ENCODE measurements at places on chromosomes 13 and 19.

DNA sequence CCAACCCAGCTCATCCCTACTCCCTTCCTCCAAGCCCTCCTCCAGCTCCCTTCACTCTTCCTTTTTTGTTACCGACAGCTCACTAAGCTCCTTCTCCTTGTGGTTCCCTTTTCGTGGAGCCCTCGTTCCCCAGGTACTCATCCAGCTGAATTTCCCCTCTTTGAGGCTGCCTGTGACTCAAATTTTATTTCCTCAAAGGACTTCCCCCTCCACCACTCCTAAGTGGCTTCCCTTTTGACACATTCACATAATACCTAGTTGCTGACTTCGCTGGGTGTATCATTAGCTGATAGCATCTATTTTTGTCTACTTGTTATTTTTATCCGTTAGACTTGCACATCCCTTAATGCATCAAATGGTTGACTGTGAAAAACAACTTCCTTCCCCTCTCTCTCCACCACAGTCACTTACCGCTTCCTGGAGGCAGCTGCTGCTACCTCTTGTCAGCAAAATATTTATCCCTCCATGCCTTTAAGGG, 14.5 kb downstream of the FFAR2 start:
- no peak for DNase-seq

GRCh38 chr13:110047496-110047895, 259.5 kb downstream of the COL4A1 start:
- no peak for DNase-seq

- DNase-seq: peak; percentile 21
Measured at GRCh38 chr19:19110410-19111135, 27.7 kb downstream of the TMEM161A start.

DNA sequence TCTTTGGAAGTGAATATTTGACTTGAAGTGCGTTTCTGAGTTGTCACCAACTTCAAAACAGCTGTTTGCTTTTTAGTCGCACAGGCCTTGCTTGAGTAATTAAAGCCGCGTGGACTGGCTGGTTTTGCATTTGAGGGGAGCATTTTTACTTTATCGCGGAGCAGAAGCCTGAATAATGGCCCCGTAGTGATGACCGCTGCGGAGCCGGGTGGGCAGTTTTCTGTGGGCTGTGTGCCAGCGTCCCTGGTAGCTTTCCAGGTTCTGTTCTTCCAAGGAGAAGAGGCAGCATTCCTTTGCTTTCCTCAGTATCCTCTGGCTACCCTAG, 1.1 kb downstream of the NAA16 start:
- DNase-seq: no peak

DNA sequence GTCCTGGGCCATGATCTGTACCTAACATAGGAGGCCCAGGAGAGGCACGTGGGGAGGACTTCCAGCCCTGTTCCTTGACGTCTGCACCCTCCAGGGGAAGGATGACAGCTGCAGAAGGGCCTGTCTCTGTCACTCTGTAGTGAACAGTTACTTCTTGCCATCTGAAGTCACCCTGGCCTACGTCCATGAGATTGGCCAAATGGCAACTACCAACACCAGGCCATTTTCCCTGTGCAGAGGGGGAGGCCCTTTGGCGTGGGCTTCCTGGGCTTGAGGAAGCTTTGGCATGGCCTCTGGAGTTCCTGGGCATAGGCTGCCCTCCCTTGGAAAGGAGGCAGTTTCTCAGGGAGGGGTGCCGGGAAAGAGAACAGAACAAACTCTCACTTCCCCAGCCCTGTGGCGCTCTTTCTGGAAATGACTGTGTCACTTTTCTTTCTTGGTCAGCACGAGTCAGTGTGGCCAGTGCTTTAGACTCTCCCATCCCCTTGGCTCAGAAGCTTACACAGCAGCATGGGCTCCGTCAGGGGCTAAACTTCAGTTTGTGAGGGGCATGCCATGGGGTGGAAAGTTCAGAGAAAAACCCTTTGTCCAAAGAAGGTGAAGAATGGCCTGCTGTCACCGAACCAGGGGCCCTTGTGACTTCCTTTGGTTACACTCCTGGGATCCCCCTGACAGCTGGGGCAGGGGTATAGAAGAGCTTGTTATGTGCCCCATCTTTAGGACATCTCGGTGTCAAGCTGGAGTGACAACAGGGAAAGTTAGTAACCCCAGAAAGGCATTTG, 5.3 kb downstream of the CARM1 start:
- no peak for DNase-seq

GRCh38 chr13:99382428-99383133, 75.4 kb upstream of the GPR183 start:
- DNase-seq: no peak

DNA sequence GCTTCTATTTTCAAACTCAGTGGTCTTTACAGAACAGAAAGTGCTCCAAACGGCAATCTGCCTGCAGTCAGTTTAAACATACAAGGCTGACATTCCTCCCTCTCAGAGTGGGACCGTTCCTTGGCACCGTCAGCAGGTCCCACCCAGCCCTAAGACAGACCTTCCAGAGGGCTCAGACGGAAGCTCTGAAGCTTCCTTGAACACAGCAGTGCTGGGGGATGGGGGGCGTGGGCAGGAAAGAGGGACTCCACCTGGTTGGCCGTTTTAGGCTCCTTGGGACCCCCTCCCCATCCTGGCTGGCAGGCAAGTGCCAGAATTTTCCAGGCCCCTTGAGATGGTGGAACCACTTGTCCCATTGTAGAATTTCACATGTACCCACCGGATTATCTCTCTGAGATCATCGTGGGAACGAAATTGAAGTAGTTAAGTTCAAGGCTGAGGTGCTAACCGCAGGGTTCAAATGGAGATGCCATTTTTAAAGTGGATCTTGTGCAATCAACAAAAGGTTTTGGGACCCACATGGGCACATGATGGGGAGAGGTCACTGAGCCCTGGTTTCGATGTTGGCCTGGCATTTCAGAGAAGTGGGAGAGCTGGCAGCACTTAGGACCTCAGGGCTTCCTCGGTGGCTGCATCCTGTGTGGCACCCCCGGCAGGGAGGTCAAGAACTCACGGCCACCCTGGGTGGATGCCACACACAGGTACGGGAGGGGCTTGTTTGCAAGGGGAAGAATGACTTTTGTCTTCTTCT, 46.2 kb downstream of the KLF2 start:
- DNase-seq: no peak

DNA sequence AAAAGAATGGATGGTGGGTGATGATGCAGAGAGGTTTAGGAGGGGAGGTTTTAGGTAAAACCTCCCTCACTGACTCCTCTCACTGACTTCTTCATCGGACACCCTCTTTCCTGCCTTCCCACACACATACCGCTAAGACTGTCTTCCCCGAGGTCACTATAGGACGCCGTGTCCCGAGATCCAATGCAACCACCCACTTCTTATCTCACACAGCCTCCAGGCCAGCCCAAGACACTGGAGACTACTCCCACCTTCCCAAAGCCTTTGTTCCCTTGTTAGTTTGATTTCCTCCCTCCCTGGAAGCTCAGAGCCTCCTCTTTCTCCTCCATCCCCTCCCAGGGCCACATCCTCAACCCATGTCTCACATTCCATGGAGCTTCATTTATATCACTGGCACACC, 16.5 kb upstream of the CAMSAP3 start:
- DNase-seq: no peak

DNA sequence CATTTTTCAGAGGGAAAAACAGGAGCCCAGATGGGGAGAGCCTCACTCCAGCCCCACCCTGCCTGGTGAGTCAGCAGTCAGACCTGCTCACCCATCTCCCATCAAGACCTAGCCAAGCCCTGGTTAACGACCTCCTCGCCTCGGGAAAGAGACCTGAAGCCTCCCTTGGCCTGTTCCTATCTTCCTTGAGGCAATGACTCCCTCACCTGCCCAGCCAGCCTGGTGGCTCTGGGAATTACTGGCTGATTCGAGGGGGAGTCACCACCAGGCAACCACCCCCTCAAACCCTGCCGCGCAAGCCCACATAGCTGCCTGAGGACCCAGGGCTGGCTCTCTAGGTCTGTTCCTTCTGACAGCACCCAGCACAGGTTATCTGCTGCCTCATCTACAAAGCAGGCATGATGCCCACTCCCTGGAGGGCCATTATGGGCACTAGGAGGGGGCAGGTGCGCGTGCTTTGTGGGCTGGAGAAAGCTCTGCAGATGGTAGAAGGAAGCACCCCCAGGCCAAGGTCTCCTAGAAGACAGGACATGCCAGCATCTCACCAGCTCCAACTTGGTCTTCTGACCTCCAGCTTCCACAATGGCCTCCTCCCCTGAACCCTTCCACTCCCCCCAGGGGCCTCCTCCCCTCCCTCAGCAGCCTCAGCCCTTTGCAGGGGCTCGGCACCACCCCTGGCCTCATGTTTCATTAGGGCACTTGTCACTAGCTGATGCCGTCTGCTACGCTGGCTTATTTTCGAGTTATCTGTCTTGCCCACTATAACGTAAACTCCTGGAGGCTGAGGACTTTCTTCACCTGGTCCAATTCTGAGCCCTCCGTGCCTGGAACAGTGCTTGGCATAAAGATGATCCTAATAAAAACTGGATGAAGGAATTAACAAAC, 10.4 kb downstream of the DEDD2 start:
- DNase-seq: no peak

- peak; percentile 83 for DNase-seq
Measured at GRCh38 chr19:34254046-34254697, at the start of gene GARRE1. TSS of gene GARRE1 (plus strand) at chr19:34254554. CDS start at chr19:34300474, 45,920 bp downstream.

DNA sequence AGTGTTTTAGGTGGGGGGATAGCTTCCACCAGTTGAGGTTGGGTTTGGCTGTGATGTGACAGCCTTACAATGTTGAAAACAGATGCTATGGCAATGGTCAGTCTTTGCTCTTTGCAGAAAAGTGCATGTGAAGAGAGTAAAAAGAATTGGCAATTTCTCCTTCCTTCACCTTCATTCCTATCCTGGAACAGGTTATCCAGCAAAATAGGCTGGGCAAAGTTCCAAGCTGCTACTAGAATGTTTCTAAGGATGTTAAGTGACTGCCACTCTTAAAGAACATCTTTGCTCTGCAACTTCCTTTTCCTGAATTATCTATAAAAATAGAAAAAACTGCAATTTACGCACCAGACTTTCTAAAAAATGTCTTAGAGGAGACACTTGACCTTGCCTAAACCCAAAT, 50.1 kb upstream of the MYCBP2 start:
- DNase-seq: no peak

DNA sequence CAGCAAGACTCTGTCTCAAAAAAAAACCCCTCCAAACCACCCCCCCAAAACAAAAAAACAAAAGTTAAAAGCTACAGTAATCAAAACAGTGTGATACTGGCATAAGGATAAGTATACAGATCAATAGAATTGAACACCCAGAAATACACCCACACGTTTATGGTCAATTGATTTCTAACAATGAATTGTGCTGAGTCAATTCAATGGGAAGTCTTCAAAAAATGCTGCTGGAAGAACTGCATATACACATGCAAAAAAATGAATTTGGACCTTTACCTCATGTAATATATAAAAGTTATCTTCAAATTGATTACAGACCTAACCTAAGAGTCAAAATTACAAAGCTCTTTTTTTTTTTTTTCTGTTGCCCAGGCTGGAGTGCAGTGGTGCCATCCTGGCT, 19.8 kb upstream of the NAPA start:
- no peak for DNase-seq

GRCh38 chr13:71677124-71677523, 189.9 kb downstream of the DACH1 start:
- no peak for DNase-seq

DNA sequence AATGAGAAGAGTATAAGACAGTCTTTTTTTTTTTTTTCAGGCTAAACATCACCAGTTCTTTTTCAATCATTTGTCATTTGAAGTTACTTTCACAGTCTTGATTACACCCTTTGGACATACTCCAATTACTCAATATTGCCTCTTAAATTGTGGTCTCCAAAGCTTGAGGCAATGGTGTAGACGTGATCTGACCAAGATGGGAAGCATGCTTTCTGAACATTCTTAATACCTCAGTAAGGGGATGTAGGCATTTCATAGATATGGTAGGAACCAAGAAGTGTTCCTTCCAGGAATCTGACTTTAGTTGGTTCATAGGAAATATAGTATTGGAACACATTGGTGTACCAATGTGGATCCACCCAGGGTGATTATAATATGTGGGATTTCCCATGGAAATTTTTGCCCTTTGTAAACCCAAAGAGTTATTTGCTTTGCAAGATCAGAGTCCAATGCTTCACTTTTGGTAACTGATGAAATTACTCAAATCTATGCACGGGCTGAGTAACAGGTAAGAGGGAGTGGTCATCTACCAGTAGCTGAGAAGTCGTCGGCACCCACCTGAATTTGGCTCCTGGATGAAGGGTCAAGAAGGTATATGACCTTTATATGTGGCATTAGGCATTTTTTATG, 62.2 kb downstream of the ERCC5 start:
- DNase-seq: no peak

DNA sequence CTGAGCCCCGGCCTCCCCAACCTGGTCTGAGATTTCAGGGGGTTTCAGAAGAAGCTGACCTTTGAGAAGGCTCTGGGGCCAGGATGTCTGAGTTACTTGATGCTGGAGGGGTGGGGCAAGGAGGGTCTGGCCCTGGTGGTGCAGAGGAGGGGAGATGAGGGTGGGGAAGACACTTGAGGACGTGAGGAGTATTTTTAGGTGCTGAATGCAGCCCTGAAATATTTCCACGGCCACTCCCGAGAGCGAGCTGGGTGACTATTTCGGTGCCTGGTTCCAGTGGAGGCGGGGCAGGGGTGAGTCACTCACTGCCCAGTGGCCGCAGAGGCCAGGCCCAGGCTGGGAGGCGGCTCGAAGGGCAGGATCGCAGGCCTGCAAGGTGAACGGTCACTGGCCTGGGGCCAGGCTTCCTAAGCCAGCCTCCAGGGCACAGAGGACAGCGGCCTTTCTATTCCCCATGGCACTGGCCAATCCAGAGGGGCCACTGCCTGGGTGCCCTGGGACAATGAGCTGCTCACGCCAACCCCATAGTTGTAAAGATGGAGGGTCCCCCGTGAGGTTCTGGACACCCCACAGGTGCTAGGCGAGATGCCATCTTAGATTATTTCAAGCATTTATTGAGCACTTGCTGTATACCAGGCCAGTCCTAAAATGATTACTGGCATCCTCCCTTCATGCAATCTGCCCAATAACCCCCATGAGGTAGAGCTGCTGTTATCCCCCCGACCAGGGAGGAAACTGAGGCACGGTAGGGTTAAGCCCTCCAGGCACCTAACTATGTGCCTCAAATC, 19.7 kb upstream of the JUND start:
- no peak for DNase-seq

DNA sequence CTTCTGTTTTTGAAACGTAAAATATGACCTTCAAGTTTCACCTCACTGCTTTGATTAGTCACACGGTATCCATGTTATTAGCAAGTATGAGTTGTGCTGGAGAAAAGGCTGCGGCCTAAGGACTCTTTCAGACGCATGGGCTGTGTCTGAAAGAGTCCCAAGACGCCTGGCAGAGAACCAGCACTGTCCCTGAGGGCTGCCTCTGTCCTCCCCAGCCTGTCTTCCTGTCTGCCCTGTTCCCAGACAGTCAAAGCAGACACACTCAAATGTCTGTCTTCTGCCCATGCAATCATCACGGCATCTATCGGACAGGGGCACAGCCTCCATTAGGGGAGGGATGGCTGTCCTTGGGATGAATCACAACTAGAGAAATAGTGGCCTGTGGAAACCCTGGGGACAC, 65.5 kb downstream of the DPY19L3 start:
- no peak for DNase-seq

- no peak for DNase-seq
Measured at GRCh38 chr19:1027650-1028061, 1.2 kb downstream of the CNN2 start.
